ENCODE measurements at places on chromosomes 6 and 20.

- DNase-seq: peak; percentile 15
Observed at GRCh38 chr20:14775778-14776177, 438.4 kb upstream of the FLRT3 start.

DNA sequence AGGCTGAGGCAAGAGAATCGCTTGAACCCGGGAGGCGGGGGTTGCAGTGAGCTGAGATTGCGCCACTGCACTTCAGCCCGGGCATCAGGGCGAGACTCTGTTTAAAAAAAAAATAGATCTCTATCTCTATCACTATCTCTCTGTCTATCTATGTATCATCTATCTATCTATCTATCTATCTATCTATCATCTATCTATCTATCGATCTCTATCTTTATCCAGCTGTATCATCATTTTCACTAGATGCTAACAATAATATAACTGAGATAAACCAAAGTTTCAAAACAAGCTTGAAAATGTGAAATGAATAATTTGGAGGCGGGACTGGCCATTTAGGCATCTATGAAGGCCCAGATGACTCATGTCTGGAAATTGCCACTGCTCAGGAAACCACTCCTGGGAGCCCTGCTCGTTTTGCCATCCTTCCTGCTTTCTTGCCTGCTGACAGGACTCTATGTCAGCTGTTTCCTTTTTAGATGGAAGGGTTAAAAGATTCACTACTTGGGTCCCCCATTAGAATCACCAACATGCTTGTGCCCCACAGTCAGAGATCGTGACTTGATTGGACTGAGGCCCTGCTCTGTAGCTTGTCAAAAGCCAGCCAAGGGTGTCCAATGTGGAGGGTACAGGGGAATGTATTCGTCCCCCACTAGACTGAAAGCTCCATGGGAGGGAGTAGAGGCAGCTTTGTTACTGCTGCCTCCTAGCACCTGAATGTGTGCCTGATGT, 61.7 kb downstream of the UTRN start:
- DNase-seq: peak; percentile 83

- peak; percentile 80 for DNase-seq
Observed at GRCh38 chr20:46056970-46057855, 28.2 kb downstream of the SLC12A5 start.

GRCh38 chr6:18427296-18427695, 40.1 kb downstream of the RNF144B start:
- no peak for DNase-seq

GRCh38 chr6:156538875-156539660, 238.1 kb upstream of the ARID1B start:
- no peak for DNase-seq

DNA sequence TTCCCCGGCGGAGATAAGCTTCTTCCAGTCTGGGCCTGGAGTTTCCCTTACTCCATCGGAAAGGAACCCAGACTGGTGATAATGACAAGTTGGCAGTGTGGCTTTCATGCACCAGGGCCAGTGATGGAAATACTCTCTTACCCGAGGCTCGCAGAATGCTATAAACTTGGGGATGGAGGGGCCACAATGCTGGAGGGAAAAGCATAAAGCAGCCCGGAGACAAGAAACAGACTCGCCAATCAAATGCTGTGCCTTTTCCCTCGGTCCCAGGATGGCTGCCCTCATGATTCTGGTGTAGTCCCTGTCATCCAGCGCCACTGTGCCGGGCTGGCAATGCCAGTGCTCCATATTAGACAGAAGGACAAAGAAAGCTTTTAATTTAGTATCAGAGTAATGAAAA, 325.6 kb downstream of the THBS2 start:
- no peak for DNase-seq

GRCh38 chr20:15814360-15814759, 758.9 kb downstream of the KIF16B start:
- no peak for DNase-seq

DNA sequence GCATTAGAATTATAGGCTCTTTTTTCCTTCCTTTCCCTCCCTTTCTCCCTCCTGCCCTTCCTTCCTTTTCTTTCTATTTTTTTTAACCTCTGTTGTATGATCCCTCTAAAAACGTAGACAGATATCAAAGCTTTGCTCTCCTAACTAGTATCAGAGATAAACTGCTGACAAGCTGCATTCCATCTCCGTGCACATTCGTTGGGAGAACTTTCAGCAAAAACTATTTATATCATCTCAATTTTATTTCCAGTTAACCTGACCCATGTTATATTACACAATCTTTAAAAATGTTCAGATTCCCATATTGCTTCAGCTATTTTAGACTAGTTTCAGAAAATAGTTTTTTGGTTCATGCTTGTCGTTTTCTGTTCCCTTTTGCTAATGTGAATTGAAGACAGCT, 47.3 kb downstream of the RNF217 start:
- no peak for DNase-seq

- DNase-seq: no peak
Observed at GRCh38 chr20:20134941-20135575, 82.7 kb downstream of the CFAP61 start.

- no peak for DNase-seq
Observed at GRCh38 chr20:60976913-60977312, 275.1 kb upstream of the CDH4 start.

GRCh38 chr6:93317592-93317991, 101.8 kb downstream of the EPHA7 start:
- DNase-seq: no peak

- DNase-seq: no peak
Observed at GRCh38 chr6:25124216-25124715, 154.9 kb upstream of the CARMIL1 start.

- DNase-seq: no peak
Observed at GRCh38 chr6:119325559-119326265, 23.8 kb downstream of the MAN1A1 start.

DNA sequence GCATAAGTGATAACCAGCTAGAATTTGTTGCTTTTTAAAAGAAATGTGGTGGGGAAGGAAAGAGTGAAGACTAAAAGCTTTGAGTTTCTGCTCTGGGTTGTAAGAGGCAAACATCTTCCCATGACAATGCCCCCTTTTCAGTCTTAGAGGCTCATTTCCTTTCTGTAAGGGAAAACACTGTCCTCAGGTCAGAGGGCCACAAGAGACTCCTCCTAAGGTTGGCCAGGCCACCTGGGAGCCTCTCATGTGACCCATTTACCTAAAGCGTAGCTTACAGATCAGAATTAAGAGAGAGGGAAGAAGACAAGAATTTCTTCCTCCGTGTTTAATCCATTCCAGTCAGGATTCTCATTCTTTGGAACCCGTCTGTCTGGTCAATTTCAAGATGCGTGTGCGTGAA, 220.4 kb upstream of the HEY2 start:
- no peak for DNase-seq

DNA sequence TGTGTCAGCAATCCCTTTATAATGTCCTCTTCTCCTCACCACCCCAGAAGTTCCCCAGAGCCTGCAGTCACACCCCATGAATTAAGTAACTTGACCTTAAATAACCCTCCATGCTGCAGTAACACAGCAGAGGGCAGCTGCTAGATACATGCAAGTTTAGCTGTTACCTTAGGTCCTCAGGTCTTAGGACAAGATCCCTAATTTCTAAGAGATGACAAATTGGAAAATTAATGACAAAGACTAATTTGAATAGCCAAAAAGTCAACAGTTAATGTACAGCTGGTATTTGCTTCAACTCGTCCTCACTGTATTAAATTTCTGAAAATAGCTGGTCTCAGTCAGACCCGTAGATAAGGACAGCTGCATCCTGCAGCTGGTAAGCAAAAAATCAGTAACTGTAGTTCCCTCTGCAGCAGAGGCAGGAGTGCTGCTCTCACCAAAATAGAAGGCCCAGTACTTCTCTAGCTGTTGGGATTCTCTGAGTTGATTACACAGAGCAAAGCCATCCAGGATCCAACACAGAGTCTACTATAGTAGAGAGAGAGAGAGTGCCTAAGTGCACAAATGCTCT, 62.4 kb downstream of the TNFRSF21 start:
- peak; percentile 17 for DNase-seq

DNA sequence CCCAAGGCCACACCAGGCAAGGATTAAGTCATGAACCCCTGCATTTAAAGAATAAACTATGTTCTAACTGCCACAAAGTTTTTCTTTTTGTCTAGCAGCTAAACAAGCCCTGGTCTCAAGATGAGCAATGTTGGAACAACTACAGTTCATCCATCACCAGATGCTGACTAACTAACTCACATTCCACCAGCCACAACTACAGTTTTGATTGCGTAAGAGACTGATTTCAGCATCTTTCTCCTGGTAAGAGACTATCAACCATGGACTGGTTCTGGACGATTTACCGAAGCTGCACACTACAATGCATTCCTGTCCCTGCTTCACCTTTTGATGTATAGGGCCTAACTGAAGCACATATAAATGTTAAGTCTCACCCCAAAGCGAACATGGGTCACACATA, 43.0 kb downstream of the F13A1 start:
- DNase-seq: peak; percentile 23

GRCh38 chr6:82987951-82988350, 77.7 kb downstream of the UBE3D start:
- DNase-seq: peak; percentile 18

DNA sequence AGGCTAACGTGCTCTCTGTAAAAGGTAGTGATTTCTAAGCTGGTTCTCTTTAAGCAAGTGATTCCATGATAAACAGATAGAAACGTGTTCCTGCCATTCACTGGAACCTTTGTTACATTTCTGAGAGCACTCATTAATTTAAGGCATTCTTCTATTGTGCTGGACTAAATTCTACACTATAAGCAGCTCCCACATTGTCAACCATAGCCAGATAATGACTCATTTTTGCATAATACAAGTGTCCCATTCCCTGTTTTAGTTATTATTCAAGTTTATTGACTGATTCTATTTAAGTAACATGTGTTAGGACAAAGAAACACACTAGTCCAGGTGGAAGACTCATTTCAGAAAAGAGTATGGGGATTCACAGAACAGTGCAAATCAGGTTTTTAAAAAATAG, 13.5 kb upstream of the XRN2 start:
- DNase-seq: no peak

DNA sequence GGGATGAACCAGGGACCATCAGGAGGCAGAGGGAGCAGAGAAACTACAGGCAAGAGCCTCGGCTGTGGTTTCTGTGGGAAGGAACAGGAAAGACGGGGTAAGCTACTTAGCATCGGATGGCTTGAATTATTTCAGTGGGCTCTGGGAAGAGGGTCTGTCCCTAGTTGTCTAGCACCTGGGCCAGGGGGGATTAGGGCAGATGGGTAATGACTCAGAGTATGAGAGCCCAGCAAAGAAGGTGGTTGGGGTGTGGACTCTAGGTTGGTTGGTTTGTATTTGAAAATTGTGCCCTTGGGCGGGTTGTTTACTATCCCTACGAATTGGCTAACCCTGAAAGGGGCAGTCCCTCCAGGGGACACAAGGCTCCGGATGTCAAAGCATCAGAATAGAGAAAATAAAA, 148.5 kb upstream of the TAB2 start:
- DNase-seq: no peak

GRCh38 chr6:47353871-47354270, 44.2 kb upstream of the TNFRSF21 start:
- no peak for DNase-seq

DNA sequence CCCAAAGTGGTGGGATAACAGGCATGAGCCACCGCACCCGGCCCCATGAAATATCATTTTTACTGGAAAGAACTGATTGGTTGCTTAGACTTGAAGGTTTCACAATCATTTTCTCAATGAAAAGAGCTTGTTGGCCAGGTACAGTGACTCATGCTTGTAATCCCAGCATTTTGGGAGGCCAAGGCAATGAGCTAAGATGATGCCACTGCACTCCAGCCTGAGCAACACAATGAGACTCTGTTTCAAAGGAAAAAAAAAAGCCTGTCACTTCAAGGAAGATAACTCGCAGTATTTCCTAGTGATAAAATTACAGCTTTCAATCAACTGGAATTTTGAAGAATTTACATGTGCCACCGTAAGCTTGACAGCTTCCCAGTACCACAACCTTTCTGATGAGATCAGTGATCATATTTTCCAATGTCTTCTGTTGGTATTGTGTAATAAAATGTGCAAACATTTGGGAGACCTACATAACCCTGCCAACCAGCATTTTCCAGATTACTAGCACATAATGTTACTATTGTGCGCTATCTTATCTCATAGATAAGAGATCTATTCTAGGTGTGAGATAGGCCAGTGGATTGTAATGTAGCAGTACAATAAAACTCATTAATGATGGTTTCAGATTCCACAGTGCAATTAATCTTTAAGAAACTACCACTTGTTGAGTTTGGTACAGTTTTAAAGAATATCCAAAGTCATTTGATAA, 7.2 kb downstream of the PNLDC1 start:
- DNase-seq: no peak

DNA sequence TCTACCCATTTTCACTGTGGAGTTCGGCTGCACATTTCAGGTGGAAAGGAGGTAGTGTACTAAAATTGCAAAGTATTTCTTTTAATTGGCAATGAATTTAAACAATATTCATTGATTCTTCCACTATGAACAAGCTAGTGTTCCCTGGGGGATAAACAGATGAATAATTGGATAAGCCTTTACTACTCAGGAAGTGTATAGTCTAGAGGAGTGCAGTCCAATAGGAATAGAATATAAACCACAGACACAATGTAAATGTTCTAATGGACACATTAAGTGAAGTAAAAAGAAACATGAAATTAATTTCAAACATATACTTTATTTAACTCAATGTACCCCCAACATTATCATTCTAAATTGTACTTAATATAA, 28.7 kb downstream of the SGK1 start:
- no peak for DNase-seq

GRCh38 chr6:99836471-99836870, 157.6 kb downstream of the MCHR2 start:
- no peak for DNase-seq

DNA sequence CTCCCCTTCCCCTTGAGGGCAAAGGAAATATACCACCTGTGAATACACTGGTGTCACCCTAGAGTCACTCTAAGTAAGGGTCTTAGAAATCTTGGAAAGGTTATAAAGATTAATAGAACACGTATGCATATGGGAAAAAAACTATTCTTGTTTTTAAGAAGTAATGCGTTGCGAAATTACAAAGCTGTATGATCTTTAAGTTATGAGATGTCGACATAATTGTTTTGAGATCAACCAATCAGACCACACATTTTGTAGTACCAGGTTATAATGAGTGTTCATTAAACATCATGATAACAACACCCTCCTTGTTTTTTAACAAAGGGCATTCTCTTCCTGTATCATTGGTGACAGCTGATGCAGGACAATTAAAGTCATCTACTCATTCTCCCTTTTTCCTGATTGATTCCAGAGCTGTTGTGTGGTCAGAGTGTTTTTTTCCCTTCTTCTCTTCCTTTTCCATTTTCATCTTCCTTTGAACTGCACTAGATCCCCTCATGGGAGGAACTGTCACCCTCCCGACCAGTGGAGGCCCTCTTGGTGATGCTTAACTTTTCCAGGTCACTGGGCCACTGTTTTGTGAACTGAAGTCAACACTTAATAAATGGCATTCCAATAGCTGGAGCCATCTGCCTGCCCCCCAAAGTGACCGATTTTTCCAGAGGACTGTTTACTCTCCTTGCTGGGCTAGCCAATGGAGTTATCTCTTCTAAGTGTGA, 37.0 kb downstream of the PRDM1 start:
- no peak for DNase-seq

GRCh38 chr6:118903138-118903537, 9.2 kb downstream of the ASF1A start:
- no peak for DNase-seq

All from GM03348 (cell line).